ENCODE measurements at places on chromosomes 5 and 9.

- DNase-seq: no peak
Measured at GRCh38 chr9:122807271-122807900, 7.5 kb downstream of the OR1K1 start.

GRCh38 chr5:42606464-42606869 is 150.2 kb upstream of the CCDC152 start:
- DNase-seq: no peak

DNA sequence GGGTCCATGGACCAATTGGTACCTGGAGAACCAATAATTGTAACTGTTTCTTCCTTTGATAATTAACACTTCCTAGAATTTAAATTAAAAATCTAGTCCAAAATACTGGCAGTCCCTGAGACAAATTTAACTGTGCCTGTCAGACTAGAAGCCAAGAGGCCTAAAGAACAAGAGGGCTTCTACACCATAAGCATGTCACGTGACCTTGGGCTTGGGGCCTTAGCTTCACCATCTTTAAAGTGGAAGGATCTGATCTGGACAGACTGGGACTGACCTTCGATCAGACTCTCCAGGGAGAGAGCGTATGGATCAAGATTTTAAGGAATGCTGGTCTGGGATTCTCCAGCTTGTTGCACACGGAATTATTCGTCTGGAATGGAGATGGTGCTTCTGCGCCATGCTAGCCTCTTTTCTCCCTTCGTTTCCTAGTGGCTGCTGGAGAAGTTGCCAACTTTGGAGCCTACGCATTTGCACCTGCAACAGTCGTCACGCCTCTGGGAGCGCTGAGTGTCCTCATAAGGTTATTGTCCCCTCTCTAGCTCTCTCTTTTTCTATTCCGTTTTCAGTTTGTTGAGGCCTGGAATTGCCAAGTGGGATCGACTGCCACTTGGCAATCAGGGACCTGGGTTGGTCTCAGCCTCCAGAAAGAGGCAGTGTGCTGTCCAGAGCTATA is 8.4 kb downstream of the NIPAL4 start:
- DNase-seq: no peak

GRCh38 chr9:84140535-84141101 is 160.0 kb downstream of the RMI1 start:
- DNase-seq: peak; percentile 43

DNA sequence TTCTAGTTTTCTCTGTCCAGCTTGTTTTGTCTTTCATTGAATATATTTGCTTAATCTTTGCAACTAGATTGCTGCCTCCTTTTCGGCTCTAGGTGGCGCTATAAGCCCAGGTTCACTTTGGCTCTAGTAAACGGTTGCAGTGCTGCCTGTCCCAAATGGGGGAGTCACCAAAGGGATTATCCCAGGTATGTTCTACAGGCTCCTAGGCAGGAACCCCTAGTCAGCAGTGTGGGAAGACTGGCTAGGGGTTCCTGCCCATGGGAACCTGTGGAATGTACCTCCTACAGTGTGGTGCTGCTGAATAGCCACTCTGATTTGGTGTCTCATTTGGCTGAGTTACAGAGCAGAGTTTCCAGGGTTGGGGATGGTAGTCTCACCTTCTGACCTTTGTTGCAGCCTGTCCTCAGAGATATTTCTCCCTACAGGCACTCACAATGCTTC is 85.2 kb downstream of the ARSB start:
- no peak for DNase-seq

GRCh38 chr9:81535542-81536241 is 153.7 kb downstream of the TLE1 start:
- DNase-seq: no peak

- DNase-seq: peak; percentile 40
Measured at GRCh38 chr9:71769175-71770161, 1.2 kb upstream of the CEMIP2 start.

- DNase-seq: no peak
Measured at GRCh38 chr9:104280178-104280560, 186.1 kb downstream of the SMC2 start.

GRCh38 chr9:127186806-127187205 is 64.4 kb upstream of the ANGPTL2 start:
- no peak for DNase-seq

DNA sequence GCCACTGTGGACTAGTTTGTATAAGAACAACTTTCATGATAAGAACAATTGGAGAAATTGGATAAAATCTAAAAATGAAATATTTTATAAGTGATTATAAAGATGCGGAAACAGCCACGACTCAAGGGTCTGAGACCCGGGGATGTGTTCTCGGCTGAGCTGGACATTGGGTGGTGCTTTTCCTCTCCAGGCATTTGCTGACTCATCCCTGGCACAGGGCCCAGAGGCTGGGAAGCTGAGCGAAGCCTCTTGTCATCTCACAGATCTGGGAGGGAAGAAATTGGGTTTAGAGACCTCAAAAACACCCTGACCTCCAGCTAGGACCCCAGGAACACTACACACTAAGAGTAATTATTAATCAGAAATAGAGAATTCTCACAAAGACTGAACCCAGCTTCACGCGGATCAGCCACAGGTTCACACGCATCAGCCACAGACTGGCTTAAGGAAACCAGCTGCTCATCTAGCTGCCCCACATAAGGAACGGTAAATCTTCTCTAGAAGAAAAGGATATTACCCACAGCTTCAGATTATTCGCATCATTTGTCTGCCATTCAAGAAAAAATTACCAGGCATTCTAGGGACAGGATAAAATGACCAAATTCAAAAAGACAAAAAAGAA is 2.8 kb upstream of the OR2V1 start:
- DNase-seq: no peak

DNA sequence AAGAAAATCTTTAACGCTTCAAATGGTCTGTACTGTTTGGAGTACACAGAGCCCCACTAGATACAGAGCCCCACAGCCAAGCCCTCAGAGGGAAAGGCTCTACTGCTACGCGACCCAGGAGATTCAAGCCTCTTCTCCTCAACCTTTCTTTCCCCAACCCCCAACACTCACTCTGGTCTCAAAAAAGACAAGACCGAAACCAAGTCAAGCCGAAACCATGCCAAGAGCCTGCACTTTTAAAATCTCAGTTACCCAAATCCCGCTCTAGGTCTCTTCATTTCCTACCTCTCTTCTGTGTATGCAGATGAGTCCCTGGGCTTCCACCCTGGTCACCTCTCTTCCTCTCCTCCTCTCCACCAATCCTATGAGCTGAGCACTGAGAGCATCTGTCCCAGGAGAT is 31.9 kb downstream of the BARHL1 start:
- DNase-seq: no peak

GRCh38 chr5:135881819-135882218 is 13.8 kb downstream of the IL9 start:
- DNase-seq: no peak

- no peak for DNase-seq
Measured at GRCh38 chr5:110268985-110269384, 457.5 kb downstream of the TMEM232 start.

DNA sequence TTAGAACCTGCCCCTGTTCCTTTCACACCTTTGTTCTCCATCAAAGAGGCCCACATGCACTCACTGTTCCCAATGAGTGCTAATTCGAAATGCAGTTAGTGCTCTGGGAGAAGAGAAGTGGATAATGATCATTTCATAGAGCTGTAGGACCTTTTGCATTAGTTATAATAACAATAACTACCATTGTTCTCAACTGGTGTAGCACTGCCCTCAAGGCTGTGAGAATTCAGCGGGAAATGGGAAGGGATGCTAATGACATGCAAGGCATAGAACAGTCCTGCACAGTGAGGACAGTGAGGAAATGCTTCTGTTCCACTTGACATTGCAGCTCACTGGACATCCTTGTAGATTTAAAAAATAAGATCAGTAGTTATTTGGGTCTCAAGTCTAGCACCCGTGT is 187.4 kb downstream of the FBXL7 start:
- no peak for DNase-seq

DNA sequence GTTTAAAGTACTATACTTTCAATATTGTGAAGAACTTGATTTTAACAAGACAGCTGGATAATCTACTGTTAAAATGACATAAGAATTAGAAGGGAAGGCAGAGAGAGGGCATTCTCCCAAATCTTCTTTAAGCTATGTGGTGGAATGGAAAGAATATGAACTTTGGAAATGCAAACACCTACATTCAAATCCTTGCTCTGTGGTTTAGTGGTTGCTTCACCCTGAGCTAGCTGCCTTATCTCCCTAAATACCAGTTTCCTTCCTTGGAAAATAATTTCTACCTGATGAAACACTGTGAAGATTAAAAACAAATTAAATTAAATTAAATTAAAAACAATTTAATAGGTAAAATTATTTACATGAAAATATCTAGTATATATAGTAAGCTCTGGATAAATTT is 98.5 kb downstream of the GPR21 start:
- DNase-seq: no peak

DNA sequence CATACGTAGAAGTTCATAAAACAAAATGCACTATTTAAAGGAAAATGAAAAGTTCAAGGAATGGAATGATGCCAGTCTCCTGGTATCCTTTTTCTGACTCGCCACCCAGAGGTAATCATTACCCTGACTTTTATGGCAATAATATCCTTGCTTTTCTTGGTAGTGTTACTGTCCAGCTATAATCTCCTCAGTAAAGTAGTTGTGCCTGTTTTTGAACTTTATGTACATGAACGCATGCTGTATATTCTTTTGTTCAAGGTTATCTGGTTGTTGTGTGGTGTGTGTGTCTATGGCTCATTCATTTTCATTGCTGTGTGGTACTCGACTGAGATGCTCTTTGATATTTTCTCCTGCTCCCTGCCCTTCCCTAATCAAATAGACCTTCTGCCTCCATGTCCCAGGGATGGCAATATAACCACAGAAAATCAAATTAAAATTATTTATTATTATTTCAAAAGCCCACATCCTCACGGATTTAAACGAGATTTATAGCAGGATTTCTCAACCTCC is 29.2 kb upstream of the FBP1 start:
- no peak for DNase-seq

GRCh38 chr9:79644601-79645000 is 72.8 kb downstream of the TLE4 start:
- no peak for DNase-seq

GRCh38 chr5:80759866-80760577 is 105.2 kb upstream of the DHFR start:
- DNase-seq: no peak

- DNase-seq: no peak
Measured at GRCh38 chr9:107144475-107144874, 138.6 kb upstream of the RAD23B start.

DNA sequence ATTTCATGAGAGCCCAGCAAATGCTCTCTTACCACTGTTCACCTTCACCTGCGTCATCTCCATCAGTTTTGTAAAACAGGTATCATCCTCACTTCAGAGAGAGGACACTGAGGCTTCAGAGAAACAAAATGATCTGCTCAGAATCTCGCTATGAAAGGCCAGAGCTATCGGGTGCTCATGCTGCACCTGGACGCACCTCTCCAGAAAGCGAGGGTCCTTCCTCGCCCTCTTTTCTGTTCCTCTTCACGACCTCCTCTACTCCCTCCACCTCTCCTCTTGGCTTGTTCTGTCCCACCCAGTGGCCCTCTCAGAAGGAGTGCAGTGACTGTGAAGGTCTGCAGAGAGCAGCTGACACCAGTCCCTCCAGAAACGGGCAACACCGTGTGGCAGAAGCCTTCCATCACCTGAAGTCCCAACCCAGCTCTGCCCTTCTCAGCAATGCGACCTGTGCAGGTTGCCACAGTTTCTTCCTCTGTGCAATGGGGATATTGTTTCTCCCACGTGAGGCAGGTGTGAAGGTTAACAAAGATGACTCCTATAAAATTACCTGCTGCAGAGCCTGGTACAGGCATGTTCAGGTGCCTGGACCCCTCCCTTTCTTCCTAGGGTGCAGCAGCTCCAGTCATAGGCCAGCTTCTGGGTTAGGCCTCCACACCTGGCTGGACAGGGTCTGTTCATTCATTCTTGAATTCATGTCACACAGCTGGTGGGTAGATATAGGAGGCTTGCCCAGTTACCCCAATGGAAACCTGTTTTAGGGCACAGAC is 45.3 kb upstream of the ANGPTL2 start:
- no peak for DNase-seq

DNA sequence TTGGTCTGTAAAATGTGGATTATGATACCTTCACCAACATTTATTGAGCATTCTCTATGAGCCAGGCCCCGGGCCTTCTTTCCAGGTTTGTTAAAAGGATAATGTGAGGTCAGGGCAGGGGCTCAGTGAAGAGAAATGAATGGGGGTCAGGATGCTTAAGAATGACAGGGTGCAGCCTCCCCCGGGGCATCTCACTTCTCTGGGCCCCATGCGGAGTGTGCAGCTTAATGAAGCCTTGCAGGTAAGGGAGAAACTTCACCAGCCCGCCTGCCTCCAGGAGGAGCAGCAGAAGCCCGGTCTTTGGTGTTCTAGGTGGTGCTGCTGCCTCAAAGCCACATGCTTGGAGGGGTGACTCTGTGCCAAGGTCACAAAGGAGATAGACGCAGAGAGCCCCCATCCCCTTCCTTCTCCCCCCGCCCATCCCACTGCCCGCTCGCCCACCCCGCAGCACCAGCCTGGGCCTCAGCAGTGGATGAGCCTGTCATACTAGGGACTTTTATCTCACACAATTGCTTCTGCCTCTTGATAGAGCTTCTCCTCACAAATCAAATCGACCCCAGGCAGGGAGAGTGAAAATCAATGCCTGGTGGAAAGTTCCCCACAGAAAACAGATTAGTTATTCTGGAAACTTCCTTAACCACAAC is 244.8 kb downstream of the PBX3 start:
- DNase-seq: no peak

GRCh38 chr5:79050498-79050897 is 19.0 kb downstream of the DMGDH start:
- no peak for DNase-seq

- no peak for DNase-seq
Measured at GRCh38 chr5:32339198-32339597, 26.5 kb upstream of the MTMR12 start.

- DNase-seq: no peak
Measured at GRCh38 chr5:4216142-4216541, 620.5 kb downstream of the IRX1 start.

DNA sequence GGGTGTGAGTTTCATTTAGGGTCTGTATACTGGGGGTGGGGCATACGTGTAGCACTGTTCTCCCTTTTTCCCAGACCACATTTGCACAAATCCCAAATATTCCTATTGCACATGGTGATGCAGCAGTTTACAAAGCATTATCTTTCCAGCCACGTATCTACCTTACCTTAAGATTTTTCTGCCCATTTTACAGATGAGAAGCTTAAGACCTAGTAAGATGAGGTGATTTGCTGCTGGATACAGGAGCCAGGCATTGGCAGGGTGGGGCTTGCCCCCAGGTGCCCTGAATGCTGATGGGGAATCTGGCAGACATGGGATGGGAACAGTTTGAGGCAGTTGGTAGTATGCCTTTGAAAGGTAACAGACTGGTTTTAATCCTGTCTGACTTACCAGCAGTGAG is 12.5 kb downstream of the LHX2 start:
- no peak for DNase-seq

DNA sequence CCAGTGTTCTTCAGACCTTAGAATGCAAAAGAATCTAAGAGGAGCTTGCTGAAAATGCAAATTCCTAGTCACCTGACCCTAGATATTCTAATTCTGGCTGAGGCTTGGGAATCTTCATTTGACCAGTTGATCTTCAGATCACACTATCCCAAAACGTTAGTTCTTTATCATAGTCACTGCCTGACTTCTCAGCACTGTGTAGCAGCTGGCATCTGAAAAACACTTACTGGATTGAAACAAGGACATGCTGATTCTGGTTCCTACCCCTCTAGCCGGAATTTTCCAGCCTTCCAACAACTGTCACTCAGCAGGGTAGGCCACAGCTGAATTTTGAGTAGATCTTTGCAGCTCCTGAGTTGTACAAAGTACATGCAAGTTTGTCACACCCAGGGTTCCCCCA is 72.2 kb downstream of the EBF1 start:
- DNase-seq: no peak
